ENCODE measurements at places on chromosomes 5 and 9. TPM values are rescaled to one million over a fixed set of nuclear protein-coding genes. Genes with fewer than 3 reads are reported as not detected.

The N4BP3 gene
- 4.2 TPM for total RNA-seq

- no peak for DNase-seq
Measured at GRCh38 chr9:136670576-136671253, 8.0 kb downstream of the EGFL7 start.

DNA sequence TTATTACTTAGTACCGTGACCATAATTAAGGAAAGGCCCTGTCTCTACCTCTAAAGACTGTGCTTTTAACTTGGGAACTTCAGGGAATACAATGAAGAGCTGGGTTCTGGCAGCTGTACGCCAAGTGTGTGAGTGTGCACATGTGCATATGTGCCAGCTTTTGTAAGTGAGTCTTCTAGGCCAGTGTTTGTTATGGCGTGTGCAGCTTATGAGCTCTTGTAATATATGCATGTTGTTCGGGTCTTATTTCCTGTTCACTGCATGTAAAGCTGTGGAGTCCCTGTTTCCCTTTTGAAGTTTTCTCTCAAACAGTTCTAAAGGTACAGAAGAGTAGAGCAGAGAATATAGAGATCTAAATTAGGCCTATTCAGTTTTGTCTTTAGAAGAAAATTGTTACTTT lies 30.5 kb downstream of the TGFBR1 start:
- no peak for DNase-seq

DNA sequence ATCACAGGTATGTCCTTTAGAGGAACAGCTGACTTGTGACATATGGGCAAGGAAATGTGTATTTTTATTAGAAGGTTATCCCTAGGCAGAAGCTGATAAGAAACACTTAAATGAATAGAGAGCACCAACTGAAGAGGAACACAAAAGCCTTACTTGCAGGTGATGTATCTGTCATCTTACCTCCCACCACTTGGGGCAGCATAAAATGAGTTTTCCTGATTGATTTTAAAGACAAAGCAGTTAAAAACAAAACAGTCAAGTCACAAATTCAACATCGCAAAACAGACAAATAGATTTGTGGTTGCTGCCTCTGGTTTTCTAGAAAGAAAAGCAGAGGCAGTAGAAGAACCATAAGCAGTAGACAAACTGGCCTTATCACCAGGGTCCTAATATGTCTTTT lies 302.4 kb upstream of the ZNF462 start:
- DNase-seq: no peak
